Left ventricle myocardium superior (tissue), 1 donor: ENCODE measurements at places on chromosomes 1 and 21. TPM values are rescaled to one million over a fixed set of nuclear protein-coding genes. Genes with fewer than 3 reads are reported as not detected.
A peak's percentile ranks its signal among the peaks of the same experiment; 100 is the strongest.

DNA sequence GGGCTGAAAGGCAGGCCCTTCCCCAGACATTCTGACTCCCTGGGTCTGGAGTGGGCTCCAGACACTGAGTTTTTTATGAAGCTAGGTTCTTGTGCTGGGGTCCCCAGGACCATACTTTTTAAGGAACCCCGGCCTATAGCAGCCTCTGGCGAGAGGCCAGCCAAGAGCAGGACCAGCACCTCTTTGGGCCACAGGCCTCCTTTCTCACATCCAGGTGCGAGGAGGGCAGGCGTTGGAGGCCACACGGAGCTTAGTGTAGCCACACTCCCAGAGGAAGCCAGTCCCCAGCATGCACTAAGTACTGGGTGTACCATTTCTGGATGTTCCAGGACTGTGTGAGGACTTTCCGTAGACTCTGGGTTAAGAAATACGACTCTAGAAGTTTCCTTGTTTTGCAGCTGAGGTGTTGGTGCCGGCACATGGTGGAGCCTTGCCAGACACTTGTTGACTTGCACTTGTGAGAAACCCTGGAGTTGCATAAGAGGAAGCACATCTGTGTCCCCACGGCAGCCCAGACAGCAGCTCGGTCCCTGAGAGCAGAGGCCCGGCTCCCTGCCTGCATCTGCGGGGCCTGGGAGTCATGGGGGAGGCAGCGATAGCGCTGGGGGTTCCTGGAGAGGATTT, 122.2 kb upstream of the VAMP3 start:
- DNase-seq: peak; percentile 66

GRCh38 chr1:59072583-59072947, 224.3 kb upstream of the FGGY start:
- no peak for DNase-seq

- DNase-seq: peak; percentile 59
Observed at GRCh38 chr1:147669469-147670318, 630 bp downstream of the ACP6 start.

DNA sequence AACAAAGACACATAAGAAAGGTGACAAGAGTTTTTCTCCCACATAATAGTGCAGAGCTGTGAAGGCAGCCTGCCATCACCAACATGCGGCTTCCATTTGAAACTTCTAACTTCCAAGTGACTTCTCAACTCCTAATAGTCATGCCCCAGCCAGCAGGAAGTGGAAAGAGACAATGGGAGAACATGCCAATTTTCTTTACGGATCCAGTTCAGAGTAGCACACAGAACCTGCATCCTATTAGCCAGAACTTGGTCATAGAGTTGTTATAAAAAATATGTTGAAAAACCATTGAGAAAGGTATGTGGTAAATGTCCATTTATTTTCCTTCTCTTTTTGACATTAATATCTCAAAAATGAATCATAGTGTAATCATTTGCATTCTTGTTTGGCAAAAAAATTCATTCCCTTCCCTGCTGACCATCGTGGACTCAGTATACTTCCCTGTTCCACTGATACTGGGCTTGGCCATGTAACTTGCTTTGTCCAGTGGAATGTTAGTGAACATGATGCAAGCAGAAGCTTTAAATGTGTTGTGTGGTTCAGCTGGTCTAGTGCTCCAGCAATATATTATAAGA, 197.4 kb downstream of the SEC16B start:
- DNase-seq: no peak

DNA sequence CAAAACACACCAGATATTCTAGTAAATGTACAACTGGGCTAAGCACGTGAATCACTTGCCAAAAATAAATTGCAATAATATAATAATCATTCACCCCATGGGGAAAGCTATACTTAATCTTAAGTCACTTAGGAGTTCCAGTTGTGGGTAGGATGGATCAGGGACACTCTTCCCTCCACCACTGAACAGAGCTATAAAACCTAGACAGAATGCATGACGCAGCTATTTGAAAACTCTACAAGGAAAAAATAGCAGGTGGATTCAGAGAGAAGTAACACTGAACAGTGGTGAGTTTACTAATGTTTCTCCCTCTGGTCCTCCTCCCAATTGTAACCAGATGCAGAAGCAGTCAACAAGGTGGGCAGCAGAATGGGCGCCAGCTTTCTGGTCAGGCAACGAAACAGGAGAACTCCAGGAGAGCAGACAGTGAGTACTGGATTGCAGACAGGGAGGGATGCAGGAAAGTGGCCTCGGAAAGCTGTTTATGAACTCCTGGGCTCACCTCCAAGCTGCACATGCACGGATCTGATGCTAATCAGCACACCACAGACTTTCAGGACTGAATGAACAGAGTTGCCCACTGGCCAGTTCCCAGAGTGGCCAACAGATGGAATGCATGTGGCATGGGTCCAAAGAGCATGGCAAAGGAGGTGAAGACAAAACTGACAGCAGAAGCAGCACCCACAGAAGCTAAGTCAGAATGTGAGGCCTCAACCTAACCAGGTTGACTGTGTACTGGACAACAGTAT, 41.4 kb downstream of the TARBP1 start:
- peak; percentile 39 for DNase-seq

DNA sequence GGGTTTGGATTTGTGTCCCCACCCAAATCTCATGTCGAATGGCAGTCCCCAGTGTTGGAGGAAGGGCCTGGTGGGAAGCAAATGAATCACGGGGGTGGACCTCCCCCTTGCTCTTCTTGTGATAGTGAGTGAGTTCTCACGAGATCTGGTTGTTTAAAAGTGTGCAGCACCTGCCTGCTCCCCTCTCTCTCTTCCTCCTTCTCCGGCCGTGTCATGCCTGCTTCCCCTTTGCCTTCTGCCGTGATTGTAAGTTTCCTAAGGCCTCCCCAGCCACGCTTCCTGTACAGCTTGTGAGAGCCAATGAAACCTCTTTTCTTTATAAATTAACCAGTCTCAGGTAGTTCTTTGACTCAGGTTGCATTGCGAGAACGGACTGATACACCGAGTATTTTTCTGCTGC, 15.9 kb downstream of the CLDN14 start:
- DNase-seq: no peak

GRCh38 chr1:243482141-243483022, 226.5 kb downstream of the SDCCAG8 start:
- DNase-seq: no peak

DNA sequence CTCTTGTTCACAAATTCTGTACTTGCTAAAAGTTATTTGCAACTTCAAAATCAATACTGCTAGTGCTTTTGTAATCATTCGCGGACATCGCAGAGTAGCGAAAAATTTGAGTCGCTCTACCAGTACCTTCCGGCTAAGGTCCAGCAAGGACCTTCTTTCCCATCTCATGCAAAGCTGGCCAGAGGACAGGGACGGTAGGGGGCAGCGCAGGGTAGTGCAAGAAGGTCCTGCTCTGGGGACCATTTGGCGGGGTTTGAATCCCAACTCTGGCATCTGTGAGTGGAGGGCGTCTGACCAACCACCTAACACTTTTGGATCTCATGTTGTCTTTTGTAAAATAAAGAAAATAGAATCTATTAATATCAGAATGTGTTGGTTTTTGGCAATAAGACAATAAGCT, 258.3 kb downstream of the SPATA17 start:
- DNase-seq: peak; percentile 41

The AZIN2 gene
- 3.3 TPM for total RNA-seq
